NCI-H69 (cell line): ENCODE measurements at places on chromosomes 13 and 19.

DNA sequence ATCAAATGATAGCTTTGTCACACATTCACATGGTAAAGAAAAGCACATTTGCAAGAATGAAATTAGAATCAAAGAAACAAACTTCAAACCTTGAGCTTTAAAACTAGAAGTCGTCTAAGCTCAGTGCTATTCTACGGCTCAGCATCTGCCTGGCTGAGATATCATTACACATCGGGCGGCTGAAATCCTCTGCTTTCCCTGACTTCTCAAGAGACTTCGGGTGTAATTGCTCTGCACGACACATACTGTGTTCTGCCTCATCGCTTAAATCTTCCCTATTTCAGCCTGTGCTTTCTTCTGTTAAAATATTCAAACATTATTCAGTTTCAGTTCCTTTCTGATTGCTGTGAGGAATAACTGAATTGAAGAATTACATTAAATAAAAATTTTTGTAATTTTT, 265.3 kb downstream of the NALCN start:
- DNase-seq: no peak

DNA sequence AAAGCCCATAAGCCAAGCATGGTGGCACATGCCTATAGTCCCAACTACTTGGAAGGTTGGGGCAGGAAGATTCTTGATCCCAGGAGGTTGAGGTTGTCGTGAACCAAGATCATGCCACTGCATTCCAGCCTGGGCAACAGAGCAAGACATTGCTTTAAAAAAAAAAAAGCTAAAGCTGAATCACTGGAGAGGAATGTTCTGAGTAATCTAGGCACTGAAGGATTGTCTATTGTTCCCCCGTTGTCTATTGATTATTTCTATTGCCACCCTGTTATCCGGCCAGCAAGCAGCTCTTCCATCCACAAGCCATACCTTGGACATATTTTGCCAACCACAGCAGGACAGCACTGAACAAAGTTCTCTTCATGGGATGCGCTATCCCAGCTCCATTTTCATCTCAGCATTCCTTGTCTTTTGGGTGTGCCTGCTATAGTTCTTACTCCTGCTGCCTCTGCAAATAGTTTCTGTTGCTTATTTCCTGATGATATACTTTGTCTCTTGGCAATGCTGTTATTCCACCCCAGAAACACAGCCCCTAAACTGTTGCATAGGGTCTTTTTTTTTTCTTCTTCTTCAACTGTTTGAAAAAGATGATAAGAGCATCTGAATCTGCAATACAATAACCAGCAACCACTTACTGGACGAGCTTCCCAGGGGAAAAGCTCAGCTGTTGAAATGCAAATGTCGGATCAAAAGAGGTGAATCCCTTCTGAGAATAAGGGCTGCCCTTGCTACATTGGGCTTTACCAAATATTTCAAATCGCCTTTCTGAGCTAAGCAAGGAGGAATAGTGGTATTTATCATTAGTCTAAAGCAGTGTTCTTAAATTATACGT, 22.2 kb upstream of the SIAH3 start:
- no peak for DNase-seq

DNA sequence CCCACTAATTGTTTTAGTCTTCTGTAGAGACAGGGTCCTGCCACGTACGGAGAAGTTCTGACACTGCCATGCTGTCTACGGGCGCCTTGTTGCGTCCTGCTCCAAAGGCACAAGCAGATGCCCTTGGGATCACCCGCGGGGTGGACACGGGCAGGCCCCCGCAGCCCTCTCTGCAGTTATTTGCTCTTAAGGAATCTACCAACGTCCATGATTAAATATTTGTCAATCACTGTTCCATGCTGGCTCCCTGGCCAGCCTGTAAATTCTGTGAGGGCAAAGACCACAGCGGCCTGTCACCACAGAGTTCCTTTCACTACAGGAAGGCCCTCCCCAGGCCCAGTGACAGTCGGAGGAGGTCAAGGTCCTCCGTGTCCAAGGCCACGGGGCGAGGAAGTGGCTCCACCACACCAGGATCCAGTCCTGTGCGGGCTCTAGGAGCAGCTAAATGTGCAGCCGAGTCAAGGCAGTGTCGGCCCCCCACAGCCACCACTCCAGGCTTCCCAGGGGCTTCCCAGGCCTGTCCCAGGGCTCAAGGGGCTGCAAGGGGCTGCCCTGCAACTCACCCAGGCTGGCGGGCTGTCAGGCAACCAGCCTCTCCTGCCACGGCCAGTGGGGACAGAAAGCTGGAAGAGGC, 2.1 kb downstream of the RNF126 start:
- no peak for DNase-seq

- DNase-seq: peak; percentile 55
Measured at GRCh38 chr13:87906411-87906810, 235.2 kb downstream of the SLITRK5 start.

DNA sequence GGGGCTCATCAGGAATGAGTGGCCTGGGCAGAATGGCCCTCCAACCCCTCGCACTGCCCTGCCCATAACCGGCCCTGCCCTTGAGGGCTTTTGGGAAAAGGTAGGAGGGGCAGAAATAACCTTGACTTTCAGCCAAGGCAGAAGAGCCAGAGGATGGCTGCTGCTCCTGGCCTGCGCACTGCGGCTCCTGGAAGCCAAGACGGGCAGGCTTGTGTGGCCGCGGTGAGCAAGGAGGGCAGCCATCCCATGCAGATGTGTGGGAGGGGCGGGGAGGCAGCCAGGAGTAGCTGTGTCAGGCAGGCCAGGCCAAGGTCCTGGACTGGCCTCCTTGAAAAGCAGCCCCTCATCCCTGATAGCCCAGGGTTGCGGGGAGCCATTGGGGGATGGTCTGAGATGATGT, 57.6 kb upstream of the URI1 start:
- no peak for DNase-seq

GRCh38 chr13:27395007-27395510, 29.4 kb upstream of the GTF3A start:
- no peak for DNase-seq

DNA sequence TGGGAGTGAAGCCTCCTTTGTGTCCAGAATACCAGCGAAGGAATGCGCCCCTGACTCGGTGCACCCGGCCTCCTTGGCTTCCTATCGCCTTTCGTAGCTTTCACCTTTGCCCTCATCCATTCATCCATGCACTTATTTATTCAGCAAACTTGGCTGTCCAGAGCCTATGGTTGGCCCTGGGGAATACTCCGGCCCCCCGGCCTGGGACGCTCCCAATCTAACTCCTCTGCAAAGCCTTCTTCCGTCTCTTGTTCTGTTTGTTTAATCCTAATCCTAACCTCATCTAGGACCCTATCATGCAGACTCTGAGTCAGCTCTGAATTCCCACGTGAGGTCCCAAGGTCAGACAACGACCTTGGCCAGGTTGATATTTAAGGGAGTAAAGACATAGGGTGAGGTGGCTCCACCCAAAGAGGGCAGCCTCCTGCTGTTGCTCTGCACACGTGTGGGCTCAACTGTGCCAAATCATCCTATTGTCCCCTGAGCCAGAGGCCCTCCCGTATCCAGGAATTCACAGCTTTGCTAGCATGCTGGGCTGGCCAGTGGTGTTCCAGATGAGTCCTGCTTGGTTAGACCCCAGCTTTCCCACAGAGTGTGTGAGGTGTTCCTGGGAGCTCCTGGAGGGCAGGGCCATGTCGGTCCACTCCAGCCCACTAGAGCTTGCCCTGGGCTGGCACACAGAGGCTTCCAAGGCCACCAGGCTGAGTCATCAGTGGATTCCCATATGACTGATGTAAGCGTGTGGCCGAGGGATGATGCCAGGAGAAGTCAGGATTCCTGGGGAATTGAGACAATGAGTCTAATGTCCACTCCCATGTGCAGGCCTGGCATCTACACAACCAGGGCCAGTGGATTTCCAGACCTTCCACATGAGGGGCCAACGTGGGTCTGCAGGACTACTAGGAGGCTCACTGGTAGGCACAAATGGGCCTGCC, 6.5 kb upstream of the CCNE1 start:
- no peak for DNase-seq
